ENCODE measurements at places on chromosomes 7 and 10. TPM values are rescaled to one million over a fixed set of nuclear protein-coding genes. Genes with fewer than 3 reads are reported as not detected.

NSUN5 gene
- 46.0 TPM for total RNA-seq

CPA5 gene
- total RNA-seq: 5.2 TPM

CCDC126 gene
- 24.7 TPM for total RNA-seq

DNA sequence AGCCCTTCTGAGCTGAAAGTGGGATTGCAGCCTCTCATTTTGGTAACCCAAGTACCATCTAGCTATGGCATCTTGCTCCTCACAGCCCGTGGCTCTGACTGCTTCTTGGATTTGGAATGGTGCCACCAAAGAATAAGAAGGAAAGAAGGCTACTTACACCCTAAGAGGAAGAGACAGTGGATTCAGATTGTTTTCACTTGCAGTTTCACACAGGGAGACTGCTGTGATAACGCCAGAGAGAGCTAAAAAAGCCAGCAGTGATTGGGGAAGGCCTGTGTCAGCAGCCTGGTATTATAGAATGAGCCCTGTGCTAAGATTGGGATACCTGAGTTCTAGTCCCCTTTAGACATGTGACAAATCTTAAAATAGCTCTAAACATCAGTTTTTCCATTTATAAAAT, 3.6 kb upstream of the LRRC4 start:
- no peak for DNase-seq

DNA sequence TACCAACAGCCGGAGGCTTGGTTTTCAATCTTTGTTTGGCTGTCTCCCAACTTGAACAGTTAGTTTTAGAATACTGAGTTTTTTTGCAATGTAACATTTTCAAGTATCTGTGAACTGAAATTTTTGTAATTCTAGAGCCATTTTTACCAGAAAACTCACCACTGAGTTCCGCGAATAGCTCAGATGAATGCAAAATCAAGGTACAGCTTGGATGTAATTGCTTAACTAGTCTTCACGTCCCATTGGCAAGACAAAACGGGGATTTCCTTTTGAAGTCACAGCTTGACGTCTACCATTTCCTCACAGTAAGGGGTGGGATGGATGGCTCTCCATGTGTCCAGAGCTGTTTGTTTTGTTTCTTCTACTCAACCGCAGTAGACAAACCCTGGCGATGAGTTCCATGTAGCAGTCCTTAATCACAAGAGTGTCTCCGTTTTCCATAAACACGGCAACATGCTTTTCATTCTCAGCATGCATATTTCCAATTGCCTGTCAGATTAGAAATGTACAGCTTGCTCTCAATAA, 55.8 kb upstream of the FGFR2 start:
- DNase-seq: no peak

DNA sequence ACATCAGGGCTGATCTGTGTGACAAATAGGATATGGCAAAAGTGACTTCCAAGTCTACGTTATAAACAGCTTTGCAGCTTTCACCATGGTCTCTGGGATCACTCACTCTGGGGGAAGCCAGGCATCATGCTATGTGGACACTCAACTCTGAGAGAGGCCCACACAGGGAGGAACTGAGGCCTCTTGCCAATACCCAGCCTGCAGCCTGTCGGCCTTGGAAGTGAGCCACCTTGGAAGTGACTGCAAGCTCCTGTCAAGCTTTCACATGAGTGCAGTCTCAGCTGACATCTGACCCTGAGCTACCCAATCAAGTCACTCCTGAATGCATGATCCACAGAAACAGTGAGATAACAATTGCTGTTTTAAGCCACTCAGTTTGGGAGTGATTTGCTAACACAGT, 56.5 kb downstream of the MMRN2 start:
- no peak for DNase-seq

- no peak for DNase-seq
Observed at GRCh38 chr7:103996639-103997038, 7.2 kb upstream of the RELN start.

DNA sequence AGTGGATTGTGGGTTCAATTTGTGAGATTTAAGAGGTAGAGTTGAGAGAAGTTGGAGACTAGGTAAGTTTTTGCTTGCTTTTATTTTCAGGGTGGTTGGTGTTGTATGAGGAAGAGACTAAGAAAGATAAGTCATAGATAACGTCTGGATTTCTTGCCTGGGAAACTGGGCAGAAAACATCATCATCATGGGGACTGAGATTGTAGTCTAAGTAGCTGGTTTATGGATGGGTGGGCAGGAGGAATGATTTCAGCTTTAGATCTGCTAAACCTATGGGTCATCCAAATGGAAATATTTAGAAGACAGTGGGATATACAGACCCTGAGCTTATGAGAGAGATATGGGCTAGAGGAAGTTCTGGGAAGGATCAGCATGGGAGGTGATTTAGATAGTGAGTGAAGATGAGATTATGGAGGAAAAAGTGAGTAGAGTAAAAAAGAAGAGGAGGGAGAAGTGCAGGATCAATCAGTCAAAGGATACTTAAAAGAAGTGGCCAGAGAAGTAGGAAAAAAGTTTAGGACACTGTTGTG, 169.8 kb downstream of the WNT2 start:
- DNase-seq: no peak
